ENCODE measurements at places on chromosomes 7 and 10.
A peak's percentile ranks its signal among the peaks of the same experiment; 100 is the strongest.

GRCh38 chr10:109947111-109947920 lies 24.0 kb upstream of the XPNPEP1 start:
- no peak for DNase-seq

DNA sequence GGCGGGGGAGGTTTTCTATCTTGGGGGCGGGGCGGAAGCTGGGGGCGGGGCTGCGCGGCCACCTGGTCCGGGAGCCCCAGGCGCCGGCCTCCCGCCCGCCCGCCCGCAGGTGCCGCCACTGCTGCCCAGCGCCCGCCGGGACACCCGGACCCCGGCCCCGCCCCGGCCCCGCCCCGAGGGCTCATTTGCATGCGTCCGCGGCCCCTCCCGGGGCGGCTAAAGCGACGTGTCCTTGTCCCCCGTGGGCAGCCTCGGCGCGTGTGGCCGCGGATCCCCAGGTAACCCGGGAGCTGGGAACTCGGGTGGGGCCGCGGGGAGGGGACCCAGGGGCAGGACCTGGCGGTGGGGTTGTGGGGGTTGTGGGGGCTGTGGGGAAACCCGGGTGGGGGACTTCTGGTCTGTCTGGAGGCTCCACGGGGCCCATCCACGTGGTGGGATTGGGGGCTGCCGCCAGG lies at the start of gene BHLHA15:
TSS of gene BHLHA15 (plus strand) at position 219 of the 455 bp plus-strand sequence. CDS start 871 bp downstream, outside the sequence.
- DNase-seq, result peak; percentile 42

GRCh38 chr10:131201741-131202515 lies 109.6 kb downstream of the TCERG1L start:
- DNase-seq, result no peak

DNA sequence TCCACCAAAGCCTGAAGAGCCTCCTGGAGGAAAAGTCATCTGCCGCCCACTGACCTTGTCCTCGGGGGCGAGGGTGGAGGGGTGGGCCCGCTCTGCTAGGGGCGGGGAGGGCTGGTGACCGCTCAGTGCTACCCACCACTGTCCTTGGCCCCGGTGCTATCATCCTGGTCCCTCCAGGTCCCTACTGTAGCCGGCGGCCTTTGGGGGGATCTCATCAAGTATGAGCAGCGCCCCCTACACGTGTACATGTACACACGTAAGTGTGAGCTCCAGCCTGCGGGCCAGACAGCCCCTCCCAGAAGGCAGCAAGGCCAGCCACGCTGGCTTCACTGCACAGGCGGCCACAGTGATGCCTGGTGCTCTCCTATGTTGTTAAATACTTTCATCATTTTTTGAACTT lies 19.6 kb downstream of the TTYH3 start:
- DNase-seq, result no peak

GRCh38 chr7:14973712-14974428 lies 71.3 kb upstream of the DGKB start:
- DNase-seq, result no peak

DNA sequence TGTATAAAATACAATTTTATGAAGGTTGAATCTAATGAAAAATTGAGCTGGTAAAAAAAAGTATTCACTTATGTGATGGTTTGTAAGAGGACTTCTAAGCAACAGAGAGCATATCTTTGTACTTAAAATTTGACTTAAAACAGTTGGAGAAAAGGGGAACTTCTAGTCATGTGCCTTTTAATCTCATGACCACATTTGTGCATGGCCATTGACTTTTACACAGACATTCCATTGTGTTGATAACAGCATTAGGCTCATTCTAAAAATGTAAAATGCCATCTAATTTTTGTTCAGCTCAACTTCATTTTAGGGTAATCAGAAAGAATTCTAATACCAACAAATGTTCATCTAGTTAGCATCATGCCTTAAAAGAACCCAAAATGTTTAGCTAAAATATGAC lies 119.9 kb downstream of the HPSE2 start:
- no peak for DNase-seq

DNA sequence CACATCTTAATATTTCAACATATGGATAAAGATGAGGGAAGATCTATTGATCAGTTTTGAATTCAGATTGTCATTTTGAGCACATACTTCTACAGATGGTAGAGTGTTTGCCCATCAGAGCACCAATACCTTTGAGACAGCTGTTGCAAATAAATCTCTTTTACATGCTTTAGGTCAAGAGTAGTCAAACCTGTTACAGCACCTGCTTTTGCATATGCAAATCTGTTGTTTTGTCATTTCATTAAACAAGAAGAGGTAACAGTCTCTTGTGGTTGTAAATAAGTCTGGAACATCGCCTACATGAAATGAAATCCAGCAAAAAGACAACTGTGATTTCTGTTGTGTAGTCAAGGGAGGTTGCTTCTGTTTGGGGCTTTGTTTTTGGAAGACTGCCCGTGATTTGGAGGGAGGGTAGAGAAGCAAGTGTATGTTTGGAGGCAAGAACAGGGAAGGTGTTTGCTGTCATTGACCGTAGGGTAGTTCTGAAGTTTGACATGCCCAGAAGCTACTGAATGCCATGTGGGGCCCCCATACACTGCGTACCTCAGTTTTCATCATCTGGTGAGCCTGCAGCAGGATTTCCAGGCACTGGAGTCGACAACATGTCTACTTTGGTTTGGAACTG lies 233.6 kb upstream of the PPP1R3A start:
- no peak for DNase-seq

- no peak for DNase-seq
These were observed 130.4 kb downstream of the SMURF1 start for GRCh38 chr7:99013266-99014112.

DNA sequence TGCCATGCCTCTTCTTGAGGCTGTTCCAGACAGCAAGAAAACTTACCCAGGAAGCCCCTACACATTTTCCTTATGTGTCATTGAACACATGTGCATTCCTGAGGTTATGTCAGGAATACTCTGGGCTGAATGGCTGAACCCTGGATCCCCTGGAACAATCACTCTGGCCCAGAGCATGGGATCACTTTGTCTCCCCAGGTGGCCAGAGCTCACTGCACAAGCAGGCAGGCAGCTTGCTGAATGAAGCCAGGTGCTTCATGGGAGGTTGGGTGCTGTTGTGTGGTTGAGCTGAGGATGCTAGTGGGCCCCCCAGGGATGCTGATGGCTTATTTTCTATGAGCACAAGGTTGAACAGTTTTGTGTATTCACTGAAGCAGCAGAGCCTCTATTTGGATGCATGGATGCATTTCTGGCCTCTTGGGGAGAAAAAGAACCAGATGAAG lies 54.7 kb upstream of the NPTX2 start:
- DNase-seq, result no peak

GRCh38 chr7:98250789-98251188 lies 1.2 kb downstream of the TECPR1 start:
- DNase-seq, result peak; percentile 77

GRCh38 chr7:69684369-69685292 lies 86.4 kb downstream of the AUTS2 start:
- DNase-seq, result no peak

GRCh38 chr7:77269360-77270093 lies 69.9 kb upstream of the FGL2 start:
- no peak for DNase-seq

DNA sequence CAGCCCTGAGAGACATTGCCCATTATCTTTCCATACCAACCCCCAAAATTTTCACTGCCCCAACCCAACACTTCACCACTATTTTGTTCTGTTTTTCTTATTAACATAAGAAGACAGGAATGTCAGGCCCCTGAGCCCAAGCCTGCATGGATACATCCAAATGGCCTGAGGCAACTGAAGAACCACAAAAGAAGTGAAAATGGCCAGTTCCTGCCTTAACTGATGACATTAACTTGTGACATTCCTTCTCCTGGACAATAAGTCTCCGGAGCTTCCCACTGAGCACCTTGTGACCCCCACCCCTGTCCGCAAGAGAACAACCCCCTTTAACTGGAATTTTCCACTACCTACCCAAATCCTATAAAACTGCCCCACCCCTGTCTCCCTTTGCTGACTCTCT lies 1076.4 kb upstream of the GHITM start:
- no peak for DNase-seq

GRCh38 chr10:2700626-2701305 lies 366.6 kb upstream of the PFKP start:
- no peak for DNase-seq

DNA sequence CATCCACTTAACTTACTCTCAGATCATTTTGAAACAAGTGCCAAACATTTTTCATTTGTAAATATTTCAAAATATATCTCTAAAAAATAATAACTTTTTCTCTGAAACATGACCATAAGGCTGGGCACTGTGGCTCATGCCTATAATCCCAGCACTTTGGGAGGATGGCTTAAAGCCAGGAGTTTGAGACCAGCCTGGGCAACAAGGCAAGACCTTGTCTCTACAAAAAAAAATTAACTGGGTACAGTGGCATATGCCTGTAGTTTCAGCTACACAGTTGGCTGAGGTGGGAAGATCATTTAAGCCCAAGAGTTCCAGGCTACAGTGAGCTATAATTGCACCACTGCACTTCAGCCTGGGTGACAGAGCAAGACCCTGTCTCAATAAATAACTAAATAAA lies 36.4 kb downstream of the USP54 start:
- DNase-seq, result no peak

- no peak for DNase-seq
These were observed 247.0 kb upstream of the MKI67 start for GRCh38 chr10:128373071-128373749.

- DNase-seq, result no peak
These were observed 176.8 kb downstream of the PDE1C start for GRCh38 chr7:31893365-31893764.

- DNase-seq, result no peak
These were observed 116.6 kb upstream of the FOXP2 start for GRCh38 chr7:114298011-114298410.

DNA sequence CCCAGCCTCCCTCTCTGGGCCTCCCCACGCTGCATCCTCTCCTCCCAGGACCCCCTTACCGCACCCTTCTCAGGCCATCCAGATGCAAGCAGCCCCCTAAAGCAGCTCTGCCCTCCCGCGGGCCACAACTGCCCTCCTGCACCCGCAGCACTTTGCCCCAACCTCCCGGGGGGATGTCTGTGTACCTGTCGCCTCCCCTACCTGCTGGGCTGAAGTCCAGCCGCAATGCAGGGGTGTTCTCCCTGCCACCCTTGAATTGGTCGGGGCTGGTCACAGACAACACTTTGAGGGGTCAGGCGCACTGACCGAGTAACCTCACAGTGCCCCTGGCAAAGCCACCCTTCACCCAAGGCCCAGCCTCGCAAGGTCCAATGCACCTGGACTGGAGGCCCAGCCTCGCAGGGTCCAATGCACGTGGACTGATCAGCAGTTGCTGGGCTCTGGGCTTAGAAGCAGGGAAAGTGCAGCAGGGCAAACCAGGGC lies 8.3 kb upstream of the CALML5 start:
- DNase-seq, result no peak

DNA sequence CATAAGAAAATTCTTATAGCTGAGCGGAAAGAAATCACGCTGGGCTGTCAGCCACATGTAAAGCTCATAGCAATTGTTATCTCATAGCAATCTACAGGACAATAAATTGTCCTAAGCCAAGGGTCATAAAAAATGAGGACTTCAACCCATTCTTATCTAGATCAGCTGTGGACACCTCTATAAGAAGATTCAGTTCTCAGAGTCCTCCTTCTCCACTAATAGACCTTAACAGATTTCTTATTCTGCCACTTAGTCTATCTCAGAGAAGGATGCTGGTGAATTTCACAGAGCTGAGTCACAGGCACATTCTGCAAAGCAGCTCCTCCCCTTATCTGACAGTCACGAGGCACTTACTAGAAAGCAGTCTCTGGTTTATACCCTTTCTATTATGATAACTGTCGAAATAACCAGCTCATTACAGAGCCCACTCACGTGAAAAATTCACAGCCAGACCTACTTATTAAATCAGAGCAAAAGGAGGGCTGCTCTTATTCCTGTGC lies 185.3 kb upstream of the PCLO start:
- DNase-seq, result no peak

DNA sequence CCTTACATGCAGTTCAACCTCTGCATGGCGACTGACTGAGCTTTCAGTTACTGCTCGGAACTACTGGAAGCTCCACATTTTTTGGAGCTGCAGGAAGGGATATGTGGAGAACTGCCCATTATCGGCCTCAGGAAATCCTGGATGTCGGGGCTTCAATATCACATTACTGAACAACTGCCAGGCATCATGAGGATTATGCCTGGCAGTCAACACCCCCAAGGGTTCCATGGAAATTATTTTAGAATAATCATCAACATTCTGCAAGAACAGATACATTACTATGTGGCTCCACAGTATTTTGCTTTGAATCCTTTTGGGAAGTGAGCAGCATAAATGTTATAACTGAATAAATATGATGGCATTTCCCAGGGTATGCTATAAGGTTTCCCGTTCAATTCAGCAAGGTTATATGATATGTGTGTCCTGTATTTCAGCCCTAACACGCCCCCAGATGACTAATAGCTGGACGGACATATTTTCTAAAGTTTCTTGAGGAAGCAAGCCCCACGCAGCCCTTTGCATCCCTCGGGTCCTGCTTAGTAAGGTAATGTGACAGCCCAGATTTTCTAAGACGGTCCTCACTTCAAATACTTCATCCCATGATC lies 53.0 kb upstream of the OPALIN start:
- DNase-seq, result no peak

- no peak for DNase-seq
These were observed 65.8 kb downstream of the TMEM209 start for GRCh38 chr7:130139193-130139960.

DNA sequence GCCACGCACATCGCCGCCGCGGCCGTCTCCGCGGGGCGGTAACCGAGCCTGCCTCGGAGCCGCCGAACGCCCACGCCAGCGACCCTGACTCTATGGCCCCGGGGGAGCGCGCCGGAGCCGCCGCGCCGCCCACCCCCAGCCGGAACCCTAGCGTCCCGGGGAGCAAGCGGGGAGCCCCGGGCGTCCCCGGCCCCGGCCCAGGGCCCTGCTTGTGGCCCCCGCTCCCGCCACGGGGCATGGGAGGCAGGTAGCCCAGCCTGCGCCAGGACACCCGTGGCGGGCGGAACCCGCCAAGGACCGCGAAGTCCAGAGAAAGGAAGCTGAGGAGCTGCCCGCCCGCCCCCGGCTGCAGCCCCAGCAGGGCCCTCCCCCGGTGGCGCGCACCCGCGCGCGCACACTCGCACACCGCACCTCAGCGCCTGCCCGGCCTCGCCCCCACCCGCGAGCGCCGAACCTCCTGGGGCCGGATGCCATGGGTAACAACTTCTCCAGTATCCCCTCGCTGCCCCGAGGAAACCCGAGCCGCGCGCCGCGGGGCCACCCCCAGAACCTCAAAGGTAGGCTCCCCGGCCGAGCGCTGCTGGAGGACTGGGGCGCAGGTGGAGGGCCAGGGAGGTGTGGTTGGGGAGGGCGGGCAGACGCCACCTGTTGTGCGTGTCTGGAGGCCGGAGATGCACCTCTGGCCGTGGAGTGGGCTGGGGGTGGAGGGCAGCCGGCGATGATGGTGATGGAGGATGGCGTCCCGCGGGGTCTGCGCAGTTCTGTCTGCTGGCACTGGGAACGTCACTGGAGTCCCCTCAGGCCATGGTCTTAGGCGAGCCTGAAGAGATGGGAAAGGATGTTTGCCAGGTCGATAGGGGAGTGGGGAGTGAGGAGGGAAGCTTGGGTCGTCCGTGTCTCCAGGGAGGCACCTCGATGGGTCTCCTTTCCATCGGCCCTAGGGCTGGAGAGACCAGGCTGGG lies 692 bp downstream of the NEURL1 start:
- DNase-seq, result no peak

- no peak for DNase-seq
These were observed 61.1 kb upstream of the IL6 start for GRCh38 chr7:22665923-22666322.

GRCh38 chr7:50826371-50827172 lies 43.9 kb upstream of the GRB10 start:
- DNase-seq, result no peak

- no peak for DNase-seq
These were observed 25.8 kb downstream of the PSAP start for GRCh38 chr10:71825217-71825616.

Measured in CD4-positive, alpha-beta T cell (primary cell).